ENCODE measurements at places on chromosomes 13 and 19. TPM values are rescaled to one million over a fixed set of nuclear protein-coding genes. Genes with fewer than 3 reads are reported as not detected.

The CASP14 gene
- not detected for total RNA-seq

The SIGLEC7 gene
- not detected for total RNA-seq

The CGB2 gene
- 0.09 TPM for total RNA-seq

The PLIN4 gene
- 0.15 TPM for total RNA-seq

The ADGRE1 gene
- total RNA-seq = 4.7 TPM

The XPO4 gene
- total RNA-seq = 4.8 TPM

The NLRP5 gene
- 0.07 TPM for total RNA-seq
